Kidney capillary endothelial cell (primary cell): ENCODE measurements at places on chromosomes 12 and 14.

DNA sequence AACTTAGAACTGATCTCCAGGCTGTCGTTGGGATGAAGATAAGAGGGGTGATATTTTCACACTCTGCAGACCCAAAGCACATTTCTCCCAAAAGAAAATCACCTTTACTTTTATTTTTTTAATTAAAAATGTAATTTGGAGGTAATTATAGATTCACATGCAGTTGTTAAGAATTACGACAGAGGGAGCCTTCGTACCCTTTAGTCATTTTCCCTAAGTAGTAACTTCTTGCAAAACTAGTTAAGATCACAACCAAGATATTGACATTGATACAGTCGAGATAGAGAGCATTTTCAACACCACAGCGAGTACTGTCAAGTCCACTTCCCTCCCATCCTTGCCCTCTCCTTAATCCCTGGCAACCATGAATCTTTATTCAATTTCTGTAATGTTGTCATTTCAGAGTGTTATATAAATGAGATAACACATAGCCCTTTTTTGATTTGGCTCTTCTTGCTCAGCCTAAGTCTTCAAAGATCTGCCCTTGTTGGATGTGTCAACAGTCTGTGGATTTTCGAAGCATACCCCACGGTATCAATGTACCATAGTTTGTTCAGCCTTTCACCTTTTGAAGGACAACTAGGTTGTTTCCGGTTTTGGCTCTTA, 39.6 kb downstream of the DNAH10 start:
- peak; percentile 6 for DNase-seq

- DNase-seq = peak; percentile 18
These were observed 482 bp upstream of the IFI27L2 start for GRCh38 chr14:94129758-94130414.

- no peak for DNase-seq
These were observed 42.2 kb upstream of the FAM181A start for GRCh38 chr14:93884950-93885349.

GRCh38 chr12:112716099-112717093, 75.2 kb upstream of the RPH3A start:
- DNase-seq = no peak

GRCh38 chr14:55240526-55241178, 30.6 kb upstream of the FBXO34 start:
- DNase-seq = no peak
